ENCODE measurements at places on chromosomes 2 and 18.
A peak's percentile ranks its signal among the peaks of the same experiment; 100 is the strongest.

- DNase-seq: no peak
These were observed 82.2 kb downstream of the MSH2 start for GRCh38 chr2:47485177-47485576.

DNA sequence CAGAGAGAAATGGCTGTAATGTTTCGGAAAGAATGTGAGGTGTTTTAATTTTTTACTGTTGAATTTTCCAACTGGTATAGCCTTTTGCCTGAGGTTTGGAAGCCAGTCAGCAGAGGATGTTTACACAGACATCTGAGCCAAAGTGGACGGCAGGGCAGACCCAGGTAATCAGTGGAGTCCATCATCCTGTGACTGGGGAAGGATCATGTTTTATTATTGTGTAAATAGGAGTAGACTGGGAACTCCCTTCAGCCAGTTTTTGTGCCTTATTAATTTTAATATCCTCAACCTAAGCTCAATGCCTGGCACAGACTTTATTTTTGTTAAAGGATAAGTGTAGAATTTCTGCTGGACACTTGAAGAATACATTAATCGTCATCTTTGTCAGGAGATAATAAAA lies 142.0 kb upstream of the GAREM1 start:
- no peak for DNase-seq

- no peak for DNase-seq
These were observed 5.6 kb downstream of the METTL5 start for GRCh38 chr2:169819106-169819505.

- no peak for DNase-seq
These were observed 996 bp downstream of the PTCD3 start for GRCh38 chr2:86107031-86107430.

- peak; percentile 96 for DNase-seq
These were observed 8.5 kb upstream of the NARS1 start for GRCh38 chr18:57630002-57630753.

DNA sequence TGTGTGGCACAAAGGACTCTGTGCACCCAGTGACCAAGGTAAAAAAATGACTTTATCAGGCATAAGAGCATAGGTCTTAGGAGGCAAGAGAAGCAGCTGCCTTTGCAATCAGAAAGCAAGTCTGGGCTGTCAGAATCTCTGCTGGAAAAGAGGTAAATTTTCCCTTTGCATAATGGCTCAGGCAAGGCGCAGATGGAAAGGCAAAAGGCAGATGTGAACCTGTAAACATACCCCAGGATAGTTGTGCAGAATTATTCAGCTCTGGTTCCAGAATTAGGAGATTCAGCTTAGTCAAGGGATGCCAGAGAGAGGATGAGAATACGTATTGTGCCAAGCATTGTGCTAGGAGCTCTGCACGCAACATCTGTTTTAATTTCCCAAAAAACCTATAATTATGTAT lies 258.7 kb downstream of the CLIP4 start:
- DNase-seq: no peak

Data from activated CD4-positive, alpha-beta T cell treated with anti-CD3 and anti-CD28 coated beads, Interleukin-2, amount 50 U/mL, for 48 hours (primary cell).